A549 treated with Mapracorat at 1 μM for 4 hours (cell line): ENCODE measurements at places on chromosomes 7 and 10. TPM values are rescaled to one million over a fixed set of nuclear protein-coding genes. Genes with fewer than 3 reads are reported as not detected.

Gene CLDN4
- 3.1 to 6.1 TPM (median 3.9 TPM) in 5 replicates for total RNA-seq

Gene CDHR1
- total RNA-seq = 0.06 to 0.14 TPM (median 0.08 TPM) in 5 replicates

Gene FBXO24
- 0.12 to 0.56 TPM (median 0.28 TPM) in 4 of 5 replicates, not detected in the other for total RNA-seq

Gene ADCYAP1R1
- 0.02 to 0.08 TPM (median 0.04 TPM) in 4 of 5 replicates, not detected in the other for total RNA-seq

Gene IFIT1B
- not detected in 5 replicates for total RNA-seq

Gene TAS2R38
- not detected in 5 replicates for total RNA-seq

Gene PRLHR
- total RNA-seq = not detected in 5 replicates

Gene GRM3
- not detected in 5 replicates for total RNA-seq

Gene AGAP5
- 1.9 to 3.1 TPM (median 1.9 TPM) in 5 replicates for total RNA-seq

Gene MCM10
- 21.2 to 25.5 TPM (median 23.0 TPM) in 5 replicates for total RNA-seq

Gene ZFAND4
- 3.5 to 5.2 TPM (median 4.8 TPM) in 5 replicates for total RNA-seq

Gene CNPY1
- total RNA-seq = not detected in 5 replicates

Gene SLC39A12
- total RNA-seq = not detected in 5 replicates

Gene SLC18A3
- total RNA-seq = not detected in 5 replicates

Gene HOXA3
- total RNA-seq = 4.0 to 6.9 TPM (median 6.0 TPM) in 5 replicates

Gene SLC26A3
- total RNA-seq = not detected in 5 replicates

Gene HOXA1
- 2.5 to 3.4 TPM (median 3.0 TPM) in 5 replicates for total RNA-seq

Gene ACTA2
- total RNA-seq = 16.9 to 20.8 TPM (median 18.2 TPM) in 5 replicates

Gene LIPF
- not detected in 5 replicates for total RNA-seq

Gene PCGF6
- total RNA-seq = 11.2 to 11.9 TPM (median 11.5 TPM) in 5 replicates

Gene ACTR3C
- 0.02 to 0.22 TPM in 2 of 5 replicates, not detected in the others for total RNA-seq

Gene EVX1
- total RNA-seq = 0.07 to 0.21 TPM (median 0.14 TPM) in 5 replicates

Gene FKBP6
- not detected in 5 replicates for total RNA-seq

Gene PALD1
- total RNA-seq = 5.8 to 7.4 TPM (median 6.7 TPM) in 5 replicates

Gene TMEM184A
- 6.0 to 11.2 TPM (median 10.3 TPM) in 5 replicates for total RNA-seq

Gene FGL2
- total RNA-seq = not detected in 5 replicates

Gene CRPPA
- 0.45 to 0.67 TPM (median 0.60 TPM) in 5 replicates for total RNA-seq
